ENCODE measurements at places on chromosomes 7 and 10. TPM values are rescaled to one million over a fixed set of nuclear protein-coding genes. Genes with fewer than 3 reads are reported as not detected.

The SOSTDC1 gene
- total RNA-seq: 48.7 TPM

- no peak for DNase-seq
These were observed 125.6 kb upstream of the PRPS1L1 start for GRCh38 chr7:18153183-18153748.

The MYO3A gene
- 3.3 TPM for total RNA-seq

DNA sequence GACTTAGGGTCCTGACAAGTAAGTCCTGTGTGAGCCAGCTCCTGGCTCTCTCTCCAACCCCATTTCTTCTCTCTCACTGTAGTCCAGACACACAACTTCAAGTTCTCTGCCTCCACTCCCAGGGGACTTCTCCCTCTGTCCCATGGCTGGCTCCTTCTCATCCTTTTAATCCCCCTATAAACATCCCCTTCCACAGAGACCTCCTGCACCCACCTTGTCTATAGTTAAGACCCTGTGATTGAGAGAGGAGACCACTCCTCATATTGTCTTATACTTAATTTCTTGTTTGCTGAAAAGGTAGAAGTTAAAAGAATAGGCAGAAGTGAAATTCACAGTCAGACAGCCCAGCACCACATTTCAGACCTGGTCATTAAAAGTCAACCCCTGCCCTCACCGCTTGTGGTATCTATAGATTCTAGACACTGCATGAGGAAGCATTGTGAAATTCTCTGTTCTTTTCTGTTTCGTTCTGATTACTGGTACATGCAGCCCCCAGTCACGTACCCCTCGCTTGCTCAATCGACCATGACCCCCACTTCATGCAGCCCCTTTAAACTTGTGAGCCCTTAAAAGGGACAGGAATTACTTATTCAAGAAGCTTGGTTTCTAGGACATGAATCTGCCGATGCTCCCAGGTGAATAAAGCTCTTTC lies 125.6 kb upstream of the FRMD4A start:
- no peak for DNase-seq

DNA sequence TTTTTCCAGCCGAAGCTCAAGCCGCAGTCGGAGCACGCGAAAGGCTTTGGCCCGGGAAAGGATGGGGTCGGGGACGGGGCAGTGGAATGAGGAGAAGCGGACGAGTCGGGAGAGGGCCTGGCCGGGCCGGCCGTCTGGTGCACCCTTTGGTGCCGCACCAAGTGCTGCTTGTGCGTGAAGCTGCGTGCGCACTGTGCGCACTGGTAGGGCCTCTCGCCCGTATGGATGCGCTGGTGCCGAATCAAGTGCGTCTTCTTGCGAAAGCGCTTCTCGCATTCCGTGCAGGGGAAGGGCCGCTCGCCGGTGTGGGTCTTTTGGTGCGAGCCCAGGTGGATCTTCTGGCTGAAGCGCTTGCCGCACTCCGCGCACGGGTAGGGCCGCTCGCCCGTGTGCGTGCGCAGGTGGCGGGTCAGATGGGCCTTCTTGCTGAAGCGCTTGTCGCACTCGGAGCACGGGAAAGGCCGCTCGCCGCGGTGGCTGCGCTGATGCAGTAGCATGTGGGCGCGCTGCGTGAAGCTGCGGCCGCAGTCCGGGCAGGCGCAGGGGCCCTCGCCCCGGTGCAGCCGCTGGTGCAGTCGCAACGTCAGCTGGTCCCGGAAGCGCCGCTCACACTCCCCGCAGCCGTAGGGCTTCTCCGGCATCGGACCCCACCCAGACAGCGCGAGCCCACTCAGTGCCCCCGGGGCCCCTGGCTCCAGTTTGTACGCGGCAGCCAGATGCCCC lies 7.8 kb downstream of the ZNF467 start:
- no peak for DNase-seq

The ANKRD7 gene
- total RNA-seq: 3.2 TPM

DNA sequence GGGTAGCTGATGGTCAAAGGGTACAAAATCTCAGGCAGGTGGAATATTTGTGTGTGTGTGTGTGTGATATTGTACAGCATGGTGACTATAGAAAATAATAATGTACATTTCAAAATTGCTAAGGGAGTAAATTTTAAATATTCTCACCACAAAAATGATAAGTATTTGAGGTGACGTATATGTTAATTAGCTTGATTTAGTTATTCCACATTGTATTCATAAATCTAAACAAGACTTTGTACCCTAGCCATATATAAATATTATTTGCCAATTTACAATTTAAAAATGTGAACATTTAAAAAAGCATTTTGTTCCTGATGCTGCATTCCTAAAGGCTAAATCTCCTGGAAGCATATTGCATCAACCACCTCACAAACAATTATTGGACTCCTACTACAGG lies 47.0 kb downstream of the PFKFB3 start:
- no peak for DNase-seq
